GM10248 (cell line): ENCODE measurements at places on chromosomes 2 and 18.
A peak's percentile ranks its signal among the peaks of the same experiment; 100 is the strongest.

GRCh38 chr2:207729465-207729998 lies 18.1 kb downstream of the CCNYL1 start:
- DNase-seq = no peak

- no peak for DNase-seq
Measured at GRCh38 chr2:231362555-231363184, 32.8 kb upstream of the B3GNT7 start.

GRCh38 chr2:142871396-142871795 lies 6.1 kb upstream of the KYNU start:
- no peak for DNase-seq

DNA sequence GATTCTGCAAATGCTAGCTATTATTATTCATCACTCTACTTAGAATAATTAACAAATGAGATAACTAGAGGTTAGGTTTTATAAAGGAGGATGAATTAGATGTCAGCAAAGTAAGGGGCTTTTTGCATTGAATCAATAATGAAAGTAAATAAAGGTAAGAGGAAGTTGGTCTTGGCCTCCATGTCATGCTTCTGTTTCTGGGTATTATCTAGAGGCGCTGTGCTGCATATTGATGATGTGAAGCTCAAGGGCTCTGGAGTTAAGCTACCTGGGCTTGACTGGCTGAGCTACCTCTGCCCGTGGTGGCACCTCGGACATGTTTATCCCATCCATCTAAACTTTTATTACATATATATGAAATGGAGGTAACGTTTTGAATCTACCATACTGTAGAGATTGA lies 350.9 kb downstream of the PARD3B start:
- DNase-seq = no peak

DNA sequence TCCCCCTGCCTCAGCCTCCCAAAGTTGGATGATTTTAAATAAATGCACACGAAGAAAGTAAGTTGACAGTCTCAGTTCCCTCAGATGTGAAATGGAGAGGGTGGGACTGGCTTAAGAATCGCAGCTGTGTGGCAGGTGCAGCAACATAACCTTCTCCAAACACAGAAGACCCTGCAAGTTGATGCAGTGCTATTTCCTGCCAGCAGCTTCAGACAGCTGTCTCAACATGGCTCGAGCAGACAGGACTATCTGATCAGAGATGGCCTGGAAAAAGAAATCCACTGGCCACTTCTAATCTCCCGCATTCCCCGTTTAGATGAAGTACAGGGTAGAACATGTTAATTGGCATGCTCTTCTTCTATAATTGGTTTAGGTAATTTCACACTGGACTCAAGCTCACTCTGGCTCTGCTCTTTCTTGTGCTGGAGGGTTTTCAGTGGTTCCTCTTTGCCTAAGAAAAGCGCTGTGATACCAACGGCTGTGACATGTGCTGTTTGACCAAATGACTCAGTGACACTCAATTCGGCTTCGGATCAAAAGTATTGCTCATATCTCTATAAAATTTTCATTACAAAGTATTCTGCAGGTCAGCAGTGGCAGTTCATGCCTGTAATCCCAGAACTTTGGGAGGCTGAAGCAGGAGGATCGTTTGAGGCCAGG lies 40.2 kb downstream of the MYOM1 start:
- DNase-seq = peak; percentile 51

DNA sequence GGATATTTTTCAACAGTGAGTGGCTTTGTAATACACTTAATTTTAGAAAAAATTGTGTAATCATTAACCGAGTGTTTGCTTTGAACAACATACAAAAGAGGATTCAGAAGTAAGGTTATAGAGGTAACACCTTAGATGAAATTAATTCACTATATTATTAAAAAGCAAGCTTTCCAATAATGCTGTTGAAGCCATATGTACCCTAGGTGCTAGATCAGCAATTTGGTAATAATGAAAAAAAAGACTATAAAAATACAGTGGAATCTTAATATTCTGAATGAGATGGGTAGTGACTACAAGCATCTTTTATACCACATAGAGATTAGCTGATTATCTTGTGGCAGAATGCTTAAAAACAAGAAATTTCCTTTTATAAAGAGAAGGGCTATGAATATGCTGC lies 115.1 kb upstream of the FAM136A start:
- no peak for DNase-seq

DNA sequence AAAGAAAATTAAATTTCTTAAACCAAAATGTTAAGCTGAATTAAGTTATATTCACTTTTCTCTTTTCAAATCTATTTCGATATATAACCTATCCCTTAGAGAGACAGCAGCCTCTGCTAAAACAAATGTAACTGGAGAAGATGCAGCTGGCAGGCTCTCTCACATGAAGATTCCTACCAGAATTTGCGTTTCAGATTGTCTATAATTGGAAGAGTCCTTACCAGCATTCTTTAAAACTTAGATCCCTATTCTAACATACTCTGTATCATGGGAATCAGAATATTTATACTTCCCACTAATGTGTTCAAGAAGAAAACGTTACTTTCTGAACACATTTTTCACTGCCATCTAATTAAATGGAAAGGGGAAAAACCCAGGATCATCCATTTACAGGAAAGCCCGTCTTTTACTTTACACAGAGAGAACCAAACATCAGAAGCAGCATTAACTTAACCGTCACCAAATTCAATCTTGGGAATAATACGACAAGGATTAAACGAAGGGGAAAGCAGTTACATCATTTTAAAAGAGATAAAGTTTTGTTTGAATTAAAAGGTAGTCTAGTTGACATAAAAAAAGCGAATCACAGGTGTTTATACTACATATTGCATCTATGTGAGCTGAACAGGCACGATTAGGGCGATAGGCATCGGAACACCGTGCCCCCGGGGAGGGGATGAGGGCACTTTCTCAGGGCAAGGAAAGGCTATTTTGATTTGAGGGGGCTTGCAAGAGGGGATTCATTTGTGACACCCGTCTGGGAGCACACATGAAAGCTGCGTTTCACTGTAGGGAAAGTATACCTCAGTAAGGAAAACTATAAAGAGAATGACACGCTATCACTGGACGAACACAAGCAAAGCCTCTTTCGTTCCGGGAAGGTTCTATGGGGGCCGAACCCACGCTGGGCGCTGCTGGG lies 1.3 kb downstream of the PTPN2 start:
- no peak for DNase-seq

DNA sequence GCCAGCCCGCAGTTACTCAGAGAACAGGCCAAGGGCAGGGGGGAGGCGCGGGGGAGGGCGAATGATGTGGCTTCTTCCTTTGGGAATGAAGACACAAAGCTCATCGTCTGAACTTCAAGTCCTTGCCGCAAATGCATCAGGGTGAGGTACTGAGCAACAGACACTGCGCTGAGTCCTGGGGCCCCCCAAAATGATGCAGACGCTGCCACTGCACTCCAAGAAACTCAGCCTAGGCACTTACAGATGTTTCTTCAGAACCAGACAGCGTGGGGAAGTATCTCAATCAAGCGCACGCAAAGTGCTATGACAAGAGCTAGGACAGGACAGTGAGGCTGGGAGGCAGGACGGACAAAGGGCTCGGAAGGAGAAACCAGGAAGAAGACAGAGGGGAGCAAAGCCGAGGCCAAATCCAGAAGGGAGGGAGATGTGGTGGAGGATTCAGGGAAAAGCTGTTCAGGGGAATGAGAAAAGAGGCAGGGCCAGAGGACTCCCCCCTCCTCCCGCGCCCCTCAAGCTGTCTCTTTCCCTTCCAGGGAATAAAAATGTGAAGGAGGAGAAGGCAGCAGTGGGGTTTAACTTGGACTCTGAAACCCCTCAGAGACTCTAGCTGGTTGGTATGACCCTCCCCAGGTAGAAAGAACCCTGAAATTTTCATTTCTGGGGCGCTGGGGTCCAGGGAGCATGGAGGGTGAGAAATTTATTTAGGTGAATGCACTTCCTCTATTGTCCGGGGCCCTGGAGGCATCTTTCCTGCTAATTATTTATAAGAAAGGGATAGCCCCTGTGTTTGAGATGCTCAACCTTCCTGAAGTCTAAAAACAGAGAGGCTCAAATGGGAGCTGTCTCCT lies 34.9 kb downstream of the CIB4 start:
- DNase-seq = no peak

GRCh38 chr2:234955971-234956509 lies 4.2 kb downstream of the SH3BP4 start:
- DNase-seq = no peak

DNA sequence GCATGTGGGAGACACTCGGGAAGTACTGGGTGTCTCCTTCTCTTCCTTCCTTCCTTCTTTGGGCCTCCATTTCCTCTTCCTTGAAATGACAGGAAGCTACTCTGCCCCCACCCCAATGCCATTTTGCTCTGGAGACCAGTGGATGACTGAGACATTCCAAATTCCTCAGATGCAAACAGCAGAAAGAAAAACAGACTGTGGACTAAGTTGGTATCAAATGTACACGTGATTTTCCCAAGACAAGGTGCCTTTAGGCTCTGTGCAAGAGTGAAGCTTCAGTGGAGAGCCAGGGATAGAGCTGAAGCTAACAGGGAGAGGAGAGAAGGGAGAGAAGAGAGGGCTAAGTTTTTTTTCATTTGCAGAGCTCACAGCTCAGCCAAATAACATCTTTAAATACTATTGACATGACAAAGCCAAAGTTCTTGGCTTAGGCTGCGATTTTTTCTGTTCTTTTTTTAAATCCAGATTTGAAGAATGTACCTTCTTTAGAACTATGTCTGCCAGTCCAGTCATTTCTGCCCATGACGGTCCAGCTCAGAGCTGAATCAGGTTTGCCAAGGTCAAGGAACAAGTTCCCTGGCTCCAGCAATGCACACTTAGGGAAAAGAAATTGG lies 84.5 kb upstream of the LCLAT1 start:
- DNase-seq = no peak

DNA sequence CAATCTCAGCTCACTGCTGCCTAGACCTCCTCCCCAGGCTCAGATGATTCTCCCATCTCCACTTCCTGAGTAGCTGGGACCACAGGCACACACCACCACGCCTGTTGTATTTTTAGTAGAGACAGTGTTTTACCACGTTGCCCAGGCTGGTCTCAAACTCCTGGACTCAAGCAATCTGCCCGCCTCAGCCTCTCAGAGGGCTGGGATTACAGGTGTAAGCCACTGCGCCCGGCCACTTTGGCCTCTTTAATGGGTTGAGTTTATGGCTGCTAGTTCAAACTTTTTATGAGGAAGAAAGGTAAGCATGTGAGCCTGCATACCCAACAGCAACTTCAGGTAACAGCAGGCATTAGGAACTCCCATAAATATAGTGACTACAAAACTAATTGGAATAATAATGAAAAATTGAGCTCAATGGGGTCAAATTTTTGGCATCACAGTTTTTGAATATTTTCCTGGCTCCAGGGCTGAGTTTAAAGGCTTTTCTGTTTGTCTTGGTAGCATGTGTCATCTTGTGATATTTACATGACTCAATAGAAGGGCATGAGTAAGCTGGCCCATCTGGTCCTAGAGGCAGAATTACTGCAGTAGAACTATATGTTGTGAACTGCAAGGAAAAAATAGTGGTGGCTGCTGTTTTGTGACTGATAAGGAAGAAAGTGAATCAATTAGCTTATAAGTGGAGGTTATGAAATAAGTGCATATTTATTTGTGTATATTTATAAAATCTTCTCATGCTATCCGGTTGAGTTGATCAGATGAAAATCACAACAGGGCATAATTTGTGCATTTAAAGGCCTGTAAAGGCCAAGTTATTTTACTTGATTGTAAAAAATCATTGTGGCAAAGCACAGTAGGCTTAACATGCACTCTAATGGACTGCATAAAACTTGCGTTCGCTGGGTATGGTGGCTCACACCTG lies 24.8 kb downstream of the GALM start:
- no peak for DNase-seq

DNA sequence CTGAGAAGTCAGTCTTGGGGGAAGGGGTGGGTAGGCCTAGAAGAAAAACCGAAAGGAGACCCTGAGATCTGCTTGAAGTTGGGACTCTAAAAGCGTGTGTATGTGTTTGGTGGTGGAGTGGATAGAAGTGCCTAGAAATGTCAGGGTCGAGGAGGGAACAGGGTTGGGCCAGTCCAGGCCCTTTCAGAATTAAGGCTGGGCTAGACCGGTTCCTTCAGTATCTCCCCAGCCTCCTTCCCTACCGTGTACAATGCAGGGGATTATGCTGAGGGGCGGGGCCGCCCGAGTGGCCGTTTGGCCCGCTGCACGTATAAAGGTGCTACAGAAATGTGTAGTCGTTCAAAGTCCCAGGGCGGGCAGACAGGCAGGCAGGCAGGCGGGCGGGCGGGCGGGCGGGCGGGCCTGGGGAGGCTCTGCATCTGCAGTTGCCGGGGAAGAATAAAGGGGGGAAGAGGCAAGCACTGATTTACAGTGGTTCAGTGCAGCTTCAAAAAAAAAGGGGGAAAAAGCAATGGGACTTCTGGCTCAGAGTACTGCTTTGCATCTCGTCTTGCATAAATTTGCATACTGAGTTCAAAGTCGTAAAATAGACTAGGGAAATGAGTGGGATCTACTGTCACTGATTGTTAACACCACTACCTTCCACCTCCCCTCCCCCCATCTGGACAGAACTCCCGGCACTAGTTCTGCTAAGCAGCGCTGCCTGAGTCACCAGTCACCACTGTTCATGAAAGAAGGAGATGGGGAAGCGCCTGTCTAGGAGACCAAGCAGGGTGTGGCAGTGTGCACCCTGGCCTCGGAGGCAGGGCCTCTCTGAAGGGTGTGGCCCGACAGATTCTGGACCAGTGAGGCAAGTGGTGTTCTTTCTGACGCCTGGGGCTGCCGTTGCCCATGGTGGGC lies 3.6 kb downstream of the IGFBP2 start:
- no peak for DNase-seq
